ENCODE measurements at places on chromosomes 5 and 9.

DNA sequence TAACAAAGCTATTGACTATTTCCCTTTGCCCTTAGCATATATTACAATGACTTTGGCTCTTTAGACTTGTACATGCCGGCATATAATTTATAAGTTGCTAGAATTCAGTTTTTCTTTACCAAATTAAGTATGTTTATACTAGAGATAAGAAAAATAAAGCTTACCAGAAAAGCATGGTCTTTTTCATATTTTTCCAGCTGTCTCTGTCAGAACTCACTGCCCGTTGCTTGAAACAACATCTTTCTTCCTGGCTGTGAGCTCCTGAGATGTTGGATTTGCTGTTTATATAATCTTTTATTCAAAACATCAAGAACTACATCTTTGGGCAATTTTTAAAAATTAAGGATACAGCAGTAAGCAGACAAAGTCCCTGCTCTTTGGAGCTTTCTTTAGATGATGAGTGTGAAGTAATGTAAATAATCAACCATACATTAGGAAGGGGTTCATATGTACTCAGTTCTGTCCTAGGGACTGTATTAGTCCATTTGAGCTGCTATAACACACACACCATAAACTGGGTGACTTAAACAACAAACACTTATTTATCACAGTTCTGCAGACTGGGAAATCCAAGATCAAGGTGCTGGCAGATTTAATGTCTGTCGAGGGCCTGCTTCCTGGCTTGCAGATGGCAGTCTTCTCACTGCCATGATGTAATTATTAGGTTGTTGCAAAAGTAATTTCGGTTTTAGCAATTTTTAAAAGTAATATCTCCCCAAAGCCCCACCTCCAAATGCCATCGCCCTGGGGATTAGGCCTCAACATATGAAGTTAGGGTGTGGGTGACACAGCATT lies 45.4 kb upstream of the RANBP3L start:
- no peak for DNase-seq

GRCh38 chr5:144142139-144142823 lies 28.2 kb downstream of the YIPF5 start:
- no peak for DNase-seq

DNA sequence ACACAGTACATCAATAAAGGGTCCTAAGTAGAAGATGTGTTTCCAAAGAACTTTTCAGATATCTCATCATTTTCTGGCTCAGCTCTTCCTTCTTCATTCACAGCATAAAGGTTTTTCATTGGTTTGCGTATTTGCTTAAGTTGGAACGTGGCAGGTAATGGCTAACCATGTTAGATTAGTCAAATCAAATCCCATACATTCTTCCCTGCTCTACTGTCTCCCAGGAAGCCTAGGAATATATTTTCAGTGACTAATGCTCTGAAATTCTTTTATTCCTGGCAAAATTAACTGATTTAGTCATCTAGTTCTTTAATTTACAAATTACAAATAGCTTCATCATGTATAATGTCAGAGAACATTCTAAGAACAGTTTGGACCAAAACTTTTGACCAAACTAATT lies 99.6 kb upstream of the TMEM161B start:
- DNase-seq: no peak

- DNase-seq: no peak
Measured at GRCh38 chr9:128152133-128153059, 3.1 kb downstream of the LCN2 start.
